Cardiac fibroblast (primary cell): ENCODE measurements at places on chromosomes 16 and 17.

GRCh38 chr16:75229172-75230031, 10.6 kb downstream of the CTRB1 start:
- DNase-seq: no peak

- peak; percentile 41 for DNase-seq
Observed at GRCh38 chr16:8959921-8960787, 3.6 kb downstream of the USP7 start.

DNA sequence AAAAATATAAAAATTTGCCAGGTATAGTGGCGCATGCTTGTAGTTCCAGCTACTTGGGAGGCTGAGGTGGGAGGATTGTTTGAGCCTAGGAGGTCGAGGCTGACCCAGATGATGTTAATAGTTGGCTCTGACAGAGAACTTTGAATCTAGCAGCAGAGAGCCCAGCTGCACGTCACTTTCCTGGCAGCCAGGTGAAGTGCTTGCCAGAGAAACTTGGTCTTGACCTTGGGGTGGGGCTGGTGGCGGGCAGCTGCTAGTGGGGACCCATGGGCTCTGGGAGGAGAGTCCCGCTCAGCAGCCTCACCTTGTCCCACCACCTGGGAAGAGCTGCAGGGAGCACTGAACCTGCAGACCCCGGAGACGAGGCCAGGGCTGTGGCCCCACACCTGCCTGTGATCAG, 3.1 kb upstream of the C16orf74 start:
- DNase-seq: no peak

DNA sequence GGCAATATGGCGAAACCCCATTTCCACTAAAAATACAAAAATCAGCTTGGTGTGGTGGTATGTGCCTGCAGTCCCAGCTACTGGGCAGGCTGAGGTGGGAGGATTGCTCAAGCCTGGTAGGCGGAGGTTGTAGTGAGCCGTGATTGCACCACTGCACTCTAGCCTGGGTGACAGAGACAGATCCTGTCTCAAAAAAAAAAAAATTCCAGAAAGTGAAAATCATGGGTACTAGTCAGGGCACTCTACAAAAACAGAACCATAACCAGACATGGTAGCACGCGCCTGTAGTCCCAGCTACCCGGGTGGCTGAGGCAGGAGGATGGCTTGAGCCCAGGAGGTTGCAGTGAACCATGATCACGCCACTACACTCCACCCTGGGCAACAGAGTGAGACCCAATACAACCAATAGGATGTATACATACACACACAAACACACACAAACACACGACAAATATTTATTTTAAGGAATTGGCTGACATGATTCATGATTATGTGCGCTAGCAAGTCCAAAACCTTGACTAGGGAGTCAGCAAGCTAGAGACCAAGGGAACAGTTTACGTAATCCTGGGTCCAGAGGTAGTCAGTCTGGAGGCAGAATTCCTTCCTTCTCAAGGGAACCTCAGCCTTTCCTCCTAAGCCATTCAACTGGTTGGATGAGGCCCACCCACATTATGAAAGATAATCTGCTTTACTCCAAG, 11.6 kb upstream of the GP1BA start:
- peak; percentile 46 for DNase-seq

DNA sequence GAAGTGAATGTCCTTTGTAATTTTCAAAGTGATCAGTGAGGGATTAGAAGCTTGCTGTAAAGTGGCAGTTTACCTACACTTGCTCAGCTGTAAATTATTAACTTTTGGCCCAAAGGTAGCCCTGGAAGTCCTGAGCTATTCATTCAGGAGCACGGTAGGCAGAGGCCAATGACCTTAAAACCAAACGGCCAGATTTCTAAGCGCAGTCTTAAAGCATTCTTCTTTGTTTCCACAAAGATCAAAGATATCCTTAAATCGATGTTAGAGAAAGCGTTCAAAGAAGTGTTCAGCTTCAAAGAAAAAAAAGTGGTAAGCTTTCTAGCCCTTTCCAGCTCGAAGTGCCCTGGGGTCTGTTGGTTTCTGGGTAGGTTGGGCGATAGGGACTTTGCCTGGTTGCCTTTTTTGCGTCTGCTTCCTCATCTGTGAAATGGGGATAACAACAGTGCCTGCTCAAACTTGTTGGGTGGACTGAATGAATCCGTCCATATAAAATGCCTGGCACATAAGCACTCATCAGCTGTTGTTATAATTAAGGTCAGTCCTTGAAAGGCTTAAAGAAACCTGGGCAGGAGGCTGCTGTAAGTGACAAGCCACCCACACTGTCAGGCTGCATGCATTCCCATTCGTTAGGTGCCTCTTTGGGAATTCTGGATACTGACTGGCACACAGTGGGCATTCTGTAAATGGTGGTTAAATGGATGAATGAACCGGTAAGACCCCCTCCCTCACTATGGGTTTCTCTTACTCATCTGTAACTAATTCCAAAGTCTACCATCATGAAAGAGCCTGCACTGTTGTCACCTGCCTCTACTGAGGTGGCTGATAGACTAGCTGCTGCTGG, 113.2 kb downstream of the PRKCA start:
- no peak for DNase-seq

DNA sequence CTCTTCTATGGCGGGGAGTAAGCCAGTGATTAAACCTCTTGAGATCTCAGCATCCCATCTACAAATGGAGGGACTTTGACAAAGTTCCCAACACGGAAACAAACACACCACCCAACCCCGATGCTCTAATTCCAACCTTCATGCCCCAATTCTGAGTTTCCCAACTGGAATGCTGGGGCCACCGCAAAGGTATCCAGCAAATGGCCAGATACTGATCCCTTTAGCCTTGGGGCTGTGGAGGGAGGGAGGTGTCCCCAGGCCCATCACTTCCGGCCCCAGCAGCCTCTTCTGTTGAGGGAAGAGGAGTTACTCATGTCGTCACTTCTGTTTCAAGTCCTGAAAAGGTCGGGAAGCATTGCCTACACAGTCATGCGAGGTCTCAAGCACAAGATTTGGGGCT, 154.8 kb upstream of the RPH3AL start:
- DNase-seq: no peak

DNA sequence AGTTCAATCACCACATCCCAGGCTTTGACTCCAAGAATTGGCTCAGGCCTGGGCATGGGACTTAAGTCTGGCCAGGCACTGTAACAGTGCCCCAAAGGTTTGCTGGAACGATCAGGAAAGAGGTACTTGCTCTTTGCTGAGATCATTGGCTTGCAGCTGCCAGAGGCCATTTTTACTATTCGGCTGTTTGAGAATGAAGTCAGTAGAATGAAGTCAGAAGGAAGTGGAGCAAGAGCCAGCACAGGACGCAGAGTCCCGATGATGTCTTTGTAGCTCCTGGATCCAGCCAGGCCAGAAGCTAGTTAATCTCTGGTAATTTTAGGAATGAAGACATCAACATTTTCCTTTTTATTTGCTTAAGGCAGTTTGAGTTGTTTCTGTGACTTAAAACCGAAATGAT, 195.5 kb downstream of the RAB11FIP4 start:
- DNase-seq: peak; percentile 56

- no peak for DNase-seq
Observed at GRCh38 chr17:50928646-50929045, 62.5 kb upstream of the TOB1 start.

DNA sequence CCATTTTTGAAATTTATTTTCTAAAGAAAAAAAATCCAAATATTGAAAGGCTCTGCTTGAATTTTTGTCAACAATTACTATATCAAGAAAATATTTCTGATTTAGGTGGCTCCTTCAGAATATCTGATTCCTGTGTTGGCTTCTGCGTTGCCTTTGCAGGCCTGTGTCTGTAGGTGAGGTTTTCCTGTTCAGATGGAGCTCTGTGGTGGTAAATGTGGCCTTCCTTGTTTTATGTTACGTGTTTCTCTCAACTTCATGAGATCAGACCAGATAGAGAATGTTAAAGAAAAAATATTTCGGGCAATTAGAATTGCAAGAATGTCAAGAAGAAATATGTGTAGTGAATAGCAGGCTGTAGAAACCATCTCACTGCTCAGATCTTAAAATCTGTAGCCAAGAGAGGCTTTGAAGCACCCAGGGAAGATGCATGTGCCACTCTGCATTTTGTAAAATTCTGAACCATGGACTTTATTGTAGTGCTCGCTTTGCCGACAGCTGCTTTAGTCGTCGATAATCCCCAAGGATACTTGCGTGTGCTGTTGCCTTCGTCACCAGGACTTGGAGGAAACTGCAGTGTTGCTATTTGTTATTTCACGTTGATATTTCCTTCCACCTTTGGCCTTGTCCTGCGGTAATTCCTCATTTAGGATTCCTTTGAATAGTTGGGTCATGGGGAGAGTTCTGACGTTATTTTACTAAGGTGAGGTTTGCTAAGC, 69.9 kb downstream of the RPTOR start:
- no peak for DNase-seq

GRCh38 chr17:79633993-79634813, 23.4 kb upstream of the RBFOX3 start:
- DNase-seq: no peak
